A549 treated with RU486 at 1 μM for 4 hours (cell line): ENCODE measurements at places on chromosomes 7 and 10. TPM values are rescaled to one million over a fixed set of nuclear protein-coding genes. Genes with fewer than 3 reads are reported as not detected.

Gene KIF11
- 19.8 to 45.1 TPM (median 38.3 TPM) in 5 replicates for total RNA-seq

Gene COL17A1
- 2.0 to 2.8 TPM (median 2.3 TPM) in 5 replicates for total RNA-seq

Gene GET4
- total RNA-seq: 40.4 to 61.8 TPM (median 58.8 TPM) in 5 replicates

Gene ACBD7
- total RNA-seq: 0.68 to 1.3 TPM (median 0.87 TPM) in 5 replicates

Gene MKI67
- 60.7 to 82.4 TPM (median 72.0 TPM) in 5 replicates for total RNA-seq

Gene CALML3
- total RNA-seq: not detected in 5 replicates

Gene TRIM73
- total RNA-seq: 1.2 to 2.9 TPM (median 1.9 TPM) in 5 replicates

Gene MEST
- total RNA-seq: 30.3 to 39.6 TPM (median 36.7 TPM) in 5 replicates

Gene CRYGN
- not detected in 5 replicates for total RNA-seq

Gene JAZF1
- total RNA-seq: 4.0 to 7.2 TPM (median 5.1 TPM) in 5 replicates

Gene C1QL3
- total RNA-seq: not detected in 5 replicates

Gene NME8
- not detected in 5 replicates for total RNA-seq

Gene NDUFA5
- 32.4 to 57.7 TPM (median 36.1 TPM) in 5 replicates for total RNA-seq

Gene GOLGA7B
- total RNA-seq: 4.0 to 5.9 TPM (median 4.7 TPM) in 5 replicates

Gene ZNF804B
- not detected in 5 replicates for total RNA-seq

Gene PURB
- 6.1 to 12.7 TPM (median 11.9 TPM) in 5 replicates for total RNA-seq

Gene ABCB4
- not detected in 5 replicates for total RNA-seq

Gene PTPRN2
- total RNA-seq: 0.70 to 1.7 TPM (median 0.85 TPM) in 5 replicates

Gene ZNF775
- 3.8 to 7.4 TPM (median 6.1 TPM) in 5 replicates for total RNA-seq

Gene ATRNL1
- 0.14 to 0.78 TPM (median 0.29 TPM) in 5 replicates for total RNA-seq

Gene SLC26A5
- total RNA-seq: not detected in 5 replicates

Gene FAM13C
- total RNA-seq: 0.15 to 0.27 TPM in 2 of 5 replicates, not detected in the others

Gene USP6NL
- 8.1 to 13.4 TPM (median 13.2 TPM) in 5 replicates for total RNA-seq

Gene FAM200A
- total RNA-seq: 4.2 to 8.0 TPM (median 6.6 TPM) in 5 replicates

Gene ARHGEF5
- total RNA-seq: 1.6 to 2.0 TPM (median 1.6 TPM) in 5 replicates

Gene SLC13A1
- not detected in 5 replicates for total RNA-seq

Gene ZNF853
- 1.8 to 2.9 TPM (median 2.3 TPM) in 5 replicates for total RNA-seq

Gene DGKI
- 0.27 to 0.86 TPM (median 0.55 TPM) in 4 of 5 replicates, not detected in the other for total RNA-seq

Gene TRPV5
- not detected in 5 replicates for total RNA-seq

Gene SEMA4G
- total RNA-seq: 8.3 to 11.0 TPM (median 9.7 TPM) in 5 replicates

Gene MLXIPL
- total RNA-seq: 0.63 to 1.3 TPM (median 0.90 TPM) in 5 replicates

Gene BTBD16
- 0.32 to 0.80 TPM (median 0.49 TPM) in 5 replicates for total RNA-seq

Gene NODAL
- not detected in 5 replicates for total RNA-seq
